Activated CD4-positive, alpha-beta T cell treated with anti-CD3 and anti-CD28 coated beads, Interleukin-2, amount 10 ng/mL, durations not matched to agents 24 days and 14 days (primary cell): ENCODE measurements at places on chromosomes 7 and 10.

DNA sequence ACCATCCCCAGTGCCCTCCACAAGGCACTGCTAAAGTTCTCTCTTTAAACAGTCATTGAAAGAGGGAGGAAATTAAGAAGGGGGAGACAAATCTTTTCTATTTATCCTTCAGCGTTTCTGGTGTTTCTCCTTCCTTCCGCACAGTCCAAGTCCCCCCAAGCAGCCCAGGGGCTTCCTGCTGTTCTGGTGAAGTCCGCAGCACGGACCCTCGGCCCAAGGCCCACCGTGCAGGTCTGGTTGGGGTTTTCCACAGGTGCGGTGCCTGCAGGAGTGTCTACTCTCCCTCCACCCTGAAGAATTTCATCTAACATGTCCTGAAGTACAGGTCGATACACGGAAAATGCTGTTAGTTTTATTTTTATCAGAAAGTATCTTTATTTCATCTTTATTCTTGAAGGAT is 34.1 kb upstream of the KNDC1 start:
- peaks cover 3% of the 10 kb centered on the region for H3K27me3 ChIP-seq
- H3K27ac ChIP-seq = no peak overlapping the region
- H3K4me3 ChIP-seq = no peak overlapping the region
- H3K36me3 ChIP-seq = no peaks in the 10 kb centered on the region
- DNase-seq = no peak
- peaks cover 4% of the 10 kb centered on the region for H3K4me1 ChIP-seq

- DNase-seq = no peak
- peaks cover 32% of the 10 kb centered on the region for H3K4me1 ChIP-seq
- no peak overlapping the region for H3K27ac ChIP-seq
- peaks cover 2% of the 10 kb centered on the region for H3K27me3 ChIP-seq
Observed at GRCh38 chr10:124637091-124637700, 107.0 kb downstream of the FAM53B start.

GRCh38 chr7:72266771-72267170 is 145.4 kb downstream of the CALN1 start:
- no peaks in the 10 kb centered on the region for H3K4me1 ChIP-seq
- H3K4me3 ChIP-seq = no peak overlapping the region
- H3K27me3 ChIP-seq = no peaks in the 10 kb centered on the region
- DNase-seq = no peak
- no peak overlapping the region for H3K27ac ChIP-seq

- no peaks in the 10 kb centered on the region for H3K4me1 ChIP-seq
- H3K4me3 ChIP-seq = no peak overlapping the region
- H3K27me3 ChIP-seq = no peaks in the 10 kb centered on the region
- no peak overlapping the region for H3K27ac ChIP-seq
- no peaks in the 10 kb centered on the region for H3K36me3 ChIP-seq
Observed at GRCh38 chr7:46024263-46024916, 103.3 kb upstream of the IGFBP3 start.

GRCh38 chr7:12397671-12398070 is 6.0 kb downstream of the VWDE start:
- H3K27me3 ChIP-seq = peaks cover 20% of the 10 kb centered on the region
- no peak overlapping the region for H3K4me3 ChIP-seq
- DNase-seq = no peak

GRCh38 chr10:121618906-121619305 is 20.7 kb upstream of the FGFR2 start:
- no peaks in the 10 kb centered on the region for H3K4me1 ChIP-seq
- no peak overlapping the region for H3K27ac ChIP-seq
- DNase-seq = no peak
